AG04450 (cell line): ENCODE measurements at places on chromosomes 13 and 19.

- DNase-seq, result no peak
These were observed 492.0 kb downstream of the FGF9 start for GRCh38 chr13:22162889-22163288.

DNA sequence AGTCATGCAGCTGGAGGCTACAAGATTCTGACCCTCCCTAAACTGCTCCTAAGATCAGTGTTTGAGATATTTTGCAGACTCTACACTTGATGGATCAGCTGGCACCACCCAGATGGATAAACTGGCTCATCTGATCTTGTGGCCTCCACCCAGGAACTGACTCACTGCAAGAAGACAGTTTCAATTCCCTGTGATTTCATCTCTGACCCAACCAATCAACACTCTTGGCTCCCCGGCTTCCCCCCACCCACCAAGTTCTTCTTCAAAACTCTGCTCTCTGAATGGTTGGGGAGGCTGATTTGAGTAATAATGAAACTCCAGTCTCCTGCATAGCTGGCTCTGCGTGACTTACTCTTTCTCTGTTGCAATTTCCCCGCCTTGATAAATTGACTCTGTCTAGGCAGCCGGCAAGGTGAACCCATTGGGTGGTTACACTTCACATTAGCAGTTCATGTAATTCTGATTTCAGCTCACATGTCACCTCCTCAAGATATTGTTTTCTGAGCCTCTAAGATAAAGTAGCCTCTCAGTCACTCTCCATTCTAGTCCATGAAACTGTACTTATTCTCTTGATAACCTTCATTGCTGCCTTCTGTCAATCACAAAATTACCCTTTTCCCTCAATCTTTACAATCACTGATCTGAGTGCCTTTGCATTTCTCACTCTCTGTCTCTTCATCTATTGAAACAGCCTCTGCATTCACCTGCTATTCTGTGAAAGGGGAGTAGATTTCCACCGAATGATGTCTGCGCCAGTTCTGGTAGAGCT is 9.9 kb upstream of the FPR3 start:
- DNase-seq, result no peak

DNA sequence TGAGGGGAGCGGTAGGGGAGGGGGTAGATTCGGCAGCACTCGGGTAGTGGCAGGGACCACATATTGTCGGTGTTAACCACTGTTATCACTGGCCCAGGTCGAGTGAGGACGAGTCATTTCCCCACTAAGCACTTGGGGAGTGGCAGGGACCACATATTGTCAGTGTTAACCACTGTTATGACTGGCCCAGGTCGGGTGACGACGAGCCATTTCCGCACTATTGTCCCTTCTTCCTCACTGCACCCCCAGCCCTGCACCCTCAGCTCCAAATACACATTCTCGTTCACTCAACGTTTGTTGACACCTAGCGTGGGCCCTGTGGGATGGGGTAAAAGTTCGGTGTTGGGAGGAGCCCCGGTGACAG is 467 bp upstream of the CLN5 start:
- DNase-seq, result no peak

GRCh38 chr13:108853031-108853430 is 223.6 kb downstream of the MYO16 start:
- no peak for DNase-seq

GRCh38 chr13:41847216-41847615 is 113.7 kb downstream of the VWA8 start:
- no peak for DNase-seq

DNA sequence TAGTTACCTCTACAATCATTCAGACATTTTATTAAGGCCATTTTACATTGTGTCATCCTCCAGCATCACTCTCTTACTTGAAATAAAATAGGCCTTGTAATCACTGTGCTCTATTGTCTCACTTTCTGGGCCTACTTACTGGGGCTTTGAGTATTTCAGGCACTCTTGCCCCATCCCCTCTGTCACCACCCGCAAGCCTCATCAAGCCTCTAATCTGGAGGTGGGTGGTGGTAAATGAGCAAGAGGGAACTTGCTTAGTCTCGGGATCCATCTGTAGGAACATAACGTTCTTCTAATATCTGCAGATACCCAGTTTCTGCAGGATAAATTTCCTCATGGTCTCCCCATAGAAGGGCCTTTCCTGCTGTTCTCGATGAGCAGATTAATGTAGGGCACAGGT is 19.4 kb upstream of the GPR18 start:
- DNase-seq, result no peak

GRCh38 chr13:103759361-103759760 is 693.1 kb upstream of the SLC10A2 start:
- no peak for DNase-seq

DNA sequence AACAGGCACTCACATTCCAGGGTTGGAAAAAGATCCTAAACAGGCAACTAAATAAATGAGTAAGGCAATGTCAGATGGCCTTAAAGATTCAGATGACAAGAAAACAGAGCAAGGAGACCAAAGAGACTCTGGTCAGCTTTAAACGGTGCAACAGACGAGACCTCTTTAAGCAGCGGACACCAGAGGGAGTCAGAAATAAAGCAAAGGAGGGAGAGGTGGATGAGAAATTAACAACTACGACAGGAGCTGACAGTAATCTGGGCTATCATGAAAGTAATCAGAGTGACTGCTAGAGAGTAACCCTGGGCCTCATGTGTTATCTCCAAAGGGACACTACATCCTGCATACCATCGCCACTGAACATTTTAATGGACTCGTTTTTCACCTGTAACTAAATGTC is 1.1 kb downstream of the ZNF550 start:
- no peak for DNase-seq

- DNase-seq, result no peak
These were observed 4.1 kb downstream of the U2AF2 start for GRCh38 chr19:55658846-55659459.

DNA sequence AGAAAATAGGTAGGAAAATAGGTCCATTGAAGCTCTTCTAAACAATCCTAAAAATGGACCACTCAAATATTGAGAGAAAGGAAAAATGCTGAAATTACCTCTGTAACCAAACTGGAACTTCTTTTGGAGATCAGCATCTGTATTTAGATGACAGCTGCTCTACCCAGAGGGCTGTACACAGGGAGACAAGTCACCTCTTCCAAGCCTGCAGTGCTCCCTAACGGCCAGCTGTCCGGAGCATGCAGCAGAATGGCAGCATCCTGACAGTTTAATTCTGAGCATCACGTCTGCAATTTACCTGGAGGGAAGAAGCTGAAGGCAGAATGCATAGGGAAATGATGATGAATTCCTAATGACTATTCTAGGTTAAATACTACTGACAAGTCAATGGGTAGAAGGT is 62.8 kb upstream of the DIAPH3 start:
- DNase-seq, result peak; percentile 8

- no peak for DNase-seq
These were observed 2749.9 kb downstream of the PCDH9 start for GRCh38 chr13:64480211-64480610.

GRCh38 chr19:39737351-39737750 is 478 bp downstream of the CLC start:
- DNase-seq, result no peak

- no peak for DNase-seq
These were observed 109.5 kb upstream of the SPRY2 start for GRCh38 chr13:80450386-80450785.

GRCh38 chr19:46410205-46411087 is 2.9 kb downstream of the CCDC8 start:
- no peak for DNase-seq

- DNase-seq, result no peak
These were observed 18.9 kb upstream of the CLDN10 start for GRCh38 chr13:95533545-95534160.

DNA sequence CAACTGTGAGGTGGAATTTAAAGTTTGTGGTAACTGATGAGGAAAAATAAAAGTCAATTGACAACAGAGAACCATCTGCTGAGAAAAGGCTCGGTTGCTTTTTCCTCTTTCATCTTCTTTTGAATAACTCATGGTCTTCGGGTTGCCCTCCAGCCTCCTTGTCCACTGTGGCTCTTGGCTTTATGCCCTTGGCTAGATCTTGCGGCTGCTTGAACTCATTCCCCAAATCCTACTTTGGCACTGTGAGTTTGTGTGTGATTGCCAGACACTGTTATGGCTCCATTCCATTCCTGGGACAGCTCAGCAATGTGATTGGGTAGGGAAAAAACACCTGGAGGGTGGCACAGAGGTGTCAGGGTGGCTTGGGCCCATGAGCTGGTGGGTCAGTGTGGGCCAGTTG is 387.4 kb downstream of the DLEU7 start:
- no peak for DNase-seq
